ENCODE measurements at places on chromosomes 1 and 21. TPM values are rescaled to one million over a fixed set of nuclear protein-coding genes. Genes with fewer than 3 reads are reported as not detected.

NCAM2 gene
- total RNA-seq = 59.4 TPM

CCDC27 gene
- not detected for total RNA-seq

S100A6 gene
- total RNA-seq = 375 TPM

GRCh38 chr1:170085091-170085490 lies 10.6 kb upstream of the KIFAP3 start:
- H3K27ac ChIP-seq = no peak overlapping the region
- H3K4me1 ChIP-seq = no peaks in the 10 kb centered on the region
